Astrocyte (in vitro differentiated cells and primary cell): ENCODE measurements at places on chromosomes 13 and 19. TPM values are rescaled to one million over a fixed set of nuclear protein-coding genes. Genes with fewer than 3 reads are reported as not detected.

TMEM238 gene
- total RNA-seq = 1.4 and 2.1 TPM in 2 replicates

DNA sequence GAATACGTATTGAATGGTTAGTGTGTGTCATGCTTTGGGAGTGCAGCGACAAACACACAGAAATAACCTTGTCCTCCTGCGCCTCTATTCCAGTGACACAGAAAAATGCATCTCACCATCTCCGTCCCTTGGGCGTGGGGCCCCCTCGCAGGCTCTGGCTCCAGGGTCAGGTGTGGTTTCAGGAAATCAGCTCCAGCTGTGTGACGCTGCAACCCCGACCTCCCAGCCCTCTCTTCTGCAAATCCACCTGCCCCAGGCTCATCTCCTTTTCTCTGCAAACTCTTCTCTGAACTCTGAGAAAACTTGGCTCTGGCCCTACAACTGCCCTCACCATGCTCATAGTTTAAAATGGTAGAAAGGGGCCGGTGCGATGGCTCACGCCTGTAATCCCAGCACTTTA lies 51.3 kb upstream of the ZNF536 start:
- DNase-seq = no peak

DNA sequence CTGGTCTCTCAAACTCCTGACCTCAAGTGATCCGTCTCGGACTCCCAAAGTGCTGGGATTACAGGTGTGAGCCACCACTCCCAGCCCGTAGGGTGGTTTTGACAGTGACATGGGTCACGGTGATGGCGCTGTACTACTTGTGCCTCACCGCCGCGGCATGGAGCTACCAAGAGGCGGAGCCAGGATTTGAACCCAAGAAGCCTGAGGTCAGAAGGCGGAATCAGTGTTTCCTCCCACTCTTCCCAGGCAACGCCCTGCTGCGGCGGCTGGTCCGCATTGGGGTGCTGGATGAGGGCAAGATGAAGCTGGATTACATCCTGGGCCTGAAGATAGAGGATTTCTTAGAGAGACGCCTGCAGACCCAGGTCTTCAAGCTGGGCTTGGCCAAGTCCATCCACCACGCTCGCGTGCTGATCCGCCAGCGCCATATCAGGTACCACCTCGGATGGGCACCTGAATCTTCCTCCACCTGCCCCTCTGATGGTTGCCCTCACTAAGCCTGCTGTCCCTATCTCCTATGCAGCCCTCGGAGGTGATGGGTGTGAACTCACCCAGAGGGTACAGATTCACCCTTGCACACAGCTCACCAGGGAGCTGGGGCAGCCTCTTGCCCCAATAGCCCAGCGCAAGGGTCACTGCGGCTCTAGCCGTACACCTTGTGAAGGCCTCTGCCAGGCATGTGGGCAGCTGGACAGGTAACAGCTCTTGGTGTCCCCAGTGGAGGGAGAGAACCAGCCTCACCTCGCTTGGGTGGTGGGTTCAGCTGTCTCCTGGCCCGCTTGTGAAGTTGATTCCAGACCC lies 5.6 kb downstream of the RPS9 start:
- no peak for DNase-seq

DNA sequence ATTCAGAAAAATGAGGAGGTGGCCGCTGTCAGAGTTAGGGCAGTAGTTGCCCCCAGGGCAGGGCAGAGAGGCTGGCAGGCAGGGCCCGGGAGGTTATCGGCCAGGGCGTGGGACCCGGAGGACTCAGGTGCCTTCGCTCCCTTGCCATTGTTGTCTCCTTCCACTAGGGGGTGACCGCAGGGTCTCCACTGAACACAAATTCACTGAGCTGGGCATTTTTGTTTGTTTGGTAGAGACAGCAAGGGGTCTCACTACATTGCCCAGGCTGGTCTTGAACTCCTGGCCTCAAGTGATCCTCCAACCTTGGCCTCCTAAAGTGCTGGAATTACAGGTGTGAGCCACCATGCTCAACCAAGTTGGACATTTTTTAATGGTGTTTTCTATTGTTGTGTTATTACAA lies 25.1 kb downstream of the CARS2 start:
- DNase-seq = no peak

DNA sequence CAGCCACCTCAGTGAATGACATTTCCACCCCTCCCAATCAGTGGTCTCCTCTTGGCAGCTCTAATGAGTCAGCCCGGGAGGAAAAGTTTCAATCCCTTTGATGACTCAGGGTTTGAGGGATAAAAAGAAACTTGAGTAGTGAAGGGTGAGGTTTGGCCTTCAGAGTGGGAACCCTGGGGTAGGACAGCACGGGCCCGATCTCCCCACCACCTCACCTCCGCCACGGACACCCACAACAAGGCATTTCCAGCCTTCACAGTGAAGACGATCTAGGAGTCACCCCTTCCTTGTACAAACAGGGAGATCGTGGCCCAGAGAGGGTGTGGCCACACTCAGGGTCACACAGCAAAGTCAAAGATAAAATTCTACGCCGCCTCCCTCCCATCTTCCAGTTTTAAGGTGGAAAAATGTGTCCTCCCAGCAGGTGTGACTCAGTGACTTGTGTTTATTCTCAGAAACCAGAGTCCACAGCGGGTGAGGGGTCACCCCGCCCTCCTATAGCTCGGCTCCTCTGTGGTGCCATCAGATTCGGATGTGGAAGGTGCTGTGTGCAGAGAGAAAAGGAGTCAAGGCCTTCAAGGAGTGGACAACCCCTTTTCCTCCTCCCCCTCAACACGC lies 12.3 kb downstream of the CIB3 start:
- DNase-seq = peak; percentile 74
